T-helper 22 cell (primary cell): ENCODE measurements at places on chromosomes 7 and 10.

DNA sequence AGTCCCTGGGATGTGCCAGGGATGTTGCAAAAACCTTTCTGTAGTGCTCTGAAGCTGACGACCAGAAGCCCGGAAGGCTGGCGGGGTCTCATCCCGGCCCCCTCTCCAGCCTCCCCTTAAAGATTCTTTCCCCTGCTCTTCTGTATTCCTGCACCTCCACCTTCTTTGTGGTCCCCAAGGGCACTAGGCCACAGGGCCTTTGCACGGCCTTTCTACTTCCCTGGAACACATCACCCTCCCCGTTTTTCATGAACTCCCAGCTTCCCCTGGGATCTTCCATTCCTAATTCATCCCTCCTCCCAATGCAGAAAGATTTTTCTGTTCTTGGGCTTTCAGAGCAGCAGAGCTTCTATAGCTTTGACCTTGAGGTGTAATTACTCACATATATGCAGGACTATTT is 127.0 kb downstream of the CDH23 start:
- no peak for DNase-seq

- DNase-seq, result peak; percentile 17
Measured at GRCh38 chr10:22252224-22252800, 34.5 kb upstream of the EBLN1 start.

DNA sequence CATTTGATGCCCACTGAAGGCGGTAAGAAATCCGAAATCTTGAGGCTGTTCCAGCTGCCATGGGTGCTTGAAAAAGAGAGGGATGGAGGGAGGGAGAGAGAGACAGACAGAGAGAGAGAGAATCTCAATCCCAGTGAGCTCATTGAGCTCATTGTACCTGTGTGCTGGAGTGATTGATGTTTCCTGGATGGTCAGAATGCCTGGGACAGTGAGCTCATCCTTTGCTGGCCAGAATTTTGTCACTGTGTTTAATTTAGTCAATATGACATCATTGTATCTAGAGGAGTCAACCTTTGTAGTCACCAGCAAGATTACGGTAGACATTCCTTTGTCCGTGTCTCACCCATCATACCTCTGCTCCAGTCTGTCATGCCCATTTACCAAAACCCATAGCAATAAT is 625.4 kb upstream of the POM121L12 start:
- no peak for DNase-seq

- DNase-seq, result no peak
Measured at GRCh38 chr7:23235813-23236221, 10.8 kb upstream of the GPNMB start.

- DNase-seq, result no peak
Measured at GRCh38 chr7:152340161-152340560, 95.6 kb downstream of the KMT2C start.

GRCh38 chr10:51204066-51204465 is 129.8 kb downstream of the PRKG1 start:
- DNase-seq, result no peak

- no peak for DNase-seq
Measured at GRCh38 chr7:125592331-125592730, 662.7 kb upstream of the POT1 start.

DNA sequence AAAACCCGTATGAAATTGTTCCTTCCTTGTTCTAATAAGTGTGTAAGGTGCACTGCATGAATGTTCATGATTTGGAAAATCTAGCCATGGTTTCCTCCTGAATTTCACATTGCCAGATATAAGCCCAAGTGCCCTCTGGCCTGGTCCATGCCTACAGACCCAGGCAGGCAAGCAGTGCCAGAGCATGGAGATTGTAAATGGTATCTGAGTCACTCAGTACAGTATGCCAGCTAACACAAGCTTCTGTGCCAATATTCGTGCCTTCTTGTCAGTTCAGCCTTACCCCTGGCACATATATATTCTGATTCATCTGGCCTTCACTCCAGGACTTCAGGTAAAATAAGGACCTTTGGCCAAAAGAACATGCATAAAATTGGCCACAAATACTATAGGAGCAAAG is 38.4 kb upstream of the PDE1C start:
- no peak for DNase-seq

- DNase-seq, result no peak
Measured at GRCh38 chr7:47149208-47149839, 432.6 kb downstream of the TNS3 start.

- DNase-seq, result peak; percentile 68
Measured at GRCh38 chr10:6014241-6014761, 37.0 kb upstream of the IL15RA start.

- no peak for DNase-seq
Measured at GRCh38 chr7:117114272-117114671, 161.0 kb downstream of the ST7 start.

DNA sequence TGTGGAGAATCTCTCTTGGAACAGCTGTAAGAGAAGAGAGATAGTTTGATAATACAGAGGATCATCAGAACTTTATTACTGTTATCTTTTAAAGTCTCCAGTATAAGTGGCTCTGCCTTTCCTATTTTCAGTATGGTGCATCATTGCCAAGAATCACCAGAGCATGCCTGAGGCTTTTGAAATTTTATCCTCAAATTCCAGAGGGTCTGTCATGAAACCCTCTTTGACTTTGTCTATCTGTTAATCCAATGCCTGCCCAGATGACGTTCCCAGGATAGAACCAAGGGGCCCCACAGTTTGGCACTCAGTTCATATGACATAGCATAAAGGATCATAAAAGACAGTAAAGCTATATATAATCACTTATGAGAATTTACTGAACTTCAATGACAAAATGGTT is 35.3 kb upstream of the SEMA3C start:
- DNase-seq, result no peak

- no peak for DNase-seq
Measured at GRCh38 chr10:7872041-7872442, 53.7 kb downstream of the TAF3 start.

DNA sequence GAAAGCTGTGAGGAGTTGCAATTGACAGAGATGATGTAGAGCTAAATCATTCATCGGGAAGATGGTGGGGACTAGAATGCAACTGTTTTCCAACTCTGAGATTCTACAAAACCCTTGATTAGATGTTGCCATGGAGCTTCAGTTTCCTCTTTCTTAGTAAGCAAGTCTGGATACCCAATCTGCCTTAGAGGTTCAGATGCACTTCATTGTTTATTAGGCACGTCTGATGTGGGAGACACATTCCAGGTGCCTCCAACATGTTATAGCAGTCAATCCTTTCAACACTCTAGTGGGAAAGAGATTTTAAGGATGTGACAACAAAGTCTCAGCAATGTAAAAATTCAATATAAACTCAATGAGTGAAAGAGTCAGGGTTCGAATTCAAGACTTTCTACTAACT is 291.3 kb upstream of the PHYHIPL start:
- no peak for DNase-seq

GRCh38 chr7:38478404-38478803 is 152.8 kb downstream of the AMPH start:
- no peak for DNase-seq

DNA sequence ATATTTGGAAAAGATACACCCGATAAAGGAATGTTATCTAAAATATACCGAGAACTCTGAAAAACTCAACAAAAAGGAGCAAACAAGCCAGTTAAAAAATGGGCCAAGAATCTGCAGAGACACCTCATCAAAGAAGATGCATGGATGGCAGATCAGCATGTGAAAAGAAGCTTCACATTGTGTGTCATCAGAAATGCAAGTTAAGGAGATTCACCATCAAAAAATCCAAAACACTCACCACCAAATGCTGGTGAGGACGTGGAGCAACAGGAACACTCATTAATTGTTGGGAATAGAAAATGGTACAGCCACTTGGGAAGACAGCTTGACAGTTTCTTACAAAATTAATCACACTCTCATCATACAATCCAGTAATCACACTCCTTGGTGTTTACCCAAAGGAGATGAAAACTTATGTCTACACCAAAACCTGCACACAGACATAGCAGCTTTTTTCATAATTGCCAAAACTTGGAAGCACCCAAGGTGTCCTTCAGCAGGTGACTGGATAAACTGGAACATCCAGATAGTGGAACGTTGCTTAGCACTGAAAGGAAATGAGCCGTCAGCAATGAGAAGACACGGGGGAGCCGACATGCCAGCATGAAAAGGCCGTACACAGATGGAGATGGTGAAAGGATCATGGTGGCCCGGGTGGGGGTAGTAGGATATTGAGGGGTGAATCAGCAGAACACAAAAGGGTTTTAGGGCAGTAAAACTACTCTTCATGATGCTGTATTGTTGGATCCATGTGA is 27.9 kb upstream of the PWWP2B start:
- no peak for DNase-seq

- no peak for DNase-seq
Measured at GRCh38 chr10:103951942-103952341, 15.0 kb upstream of the SLK start.

DNA sequence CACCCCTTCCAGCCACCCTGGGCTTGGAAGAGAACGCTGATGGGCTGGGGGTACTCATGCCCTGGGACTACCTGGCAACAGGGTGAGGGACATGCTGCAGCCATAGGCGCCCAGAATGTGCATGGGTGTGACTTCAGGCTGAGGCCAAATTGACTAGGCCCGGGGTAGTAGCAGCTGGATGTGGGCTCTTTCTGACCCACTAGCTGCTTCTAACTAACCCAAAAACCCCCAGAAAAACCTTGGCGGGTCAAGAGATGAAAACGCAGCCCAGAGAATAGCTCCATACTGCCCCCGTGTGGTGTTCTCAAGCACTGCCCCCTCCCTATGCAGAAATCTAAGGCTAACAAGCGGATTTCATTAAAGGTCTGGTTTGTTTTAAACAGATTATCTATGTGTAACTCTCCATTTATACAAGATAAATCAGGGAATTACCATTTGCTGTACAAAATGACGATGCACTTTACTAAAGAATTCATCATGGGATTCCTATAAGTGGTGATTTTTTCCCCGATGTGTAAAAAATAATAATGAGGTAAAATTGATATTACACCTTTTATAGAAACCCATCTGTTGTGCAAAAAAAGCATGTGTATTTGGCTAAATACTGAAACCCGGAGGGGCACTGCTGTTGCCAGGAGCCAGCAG is 4.2 kb downstream of the SMARCD3 start:
- no peak for DNase-seq

DNA sequence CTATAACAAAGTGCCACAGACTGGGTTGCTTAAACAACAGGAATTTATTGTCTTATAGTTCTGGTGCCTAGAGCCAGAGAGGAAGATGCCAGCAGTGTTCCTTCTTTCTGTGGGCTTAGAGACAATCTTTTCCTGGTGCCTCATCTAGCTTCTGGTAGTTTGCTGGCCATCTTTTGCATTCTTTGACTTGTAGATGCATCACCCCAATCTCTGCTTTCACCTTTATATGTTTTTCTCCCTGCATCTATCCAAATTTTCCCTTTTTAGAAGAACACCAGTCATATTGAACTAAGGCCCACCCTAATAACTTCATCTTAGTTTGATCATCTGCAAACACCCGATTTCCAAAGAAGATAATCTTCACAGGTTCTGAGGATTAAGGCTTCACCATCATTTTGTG is 66.8 kb downstream of the CDK1 start:
- no peak for DNase-seq

DNA sequence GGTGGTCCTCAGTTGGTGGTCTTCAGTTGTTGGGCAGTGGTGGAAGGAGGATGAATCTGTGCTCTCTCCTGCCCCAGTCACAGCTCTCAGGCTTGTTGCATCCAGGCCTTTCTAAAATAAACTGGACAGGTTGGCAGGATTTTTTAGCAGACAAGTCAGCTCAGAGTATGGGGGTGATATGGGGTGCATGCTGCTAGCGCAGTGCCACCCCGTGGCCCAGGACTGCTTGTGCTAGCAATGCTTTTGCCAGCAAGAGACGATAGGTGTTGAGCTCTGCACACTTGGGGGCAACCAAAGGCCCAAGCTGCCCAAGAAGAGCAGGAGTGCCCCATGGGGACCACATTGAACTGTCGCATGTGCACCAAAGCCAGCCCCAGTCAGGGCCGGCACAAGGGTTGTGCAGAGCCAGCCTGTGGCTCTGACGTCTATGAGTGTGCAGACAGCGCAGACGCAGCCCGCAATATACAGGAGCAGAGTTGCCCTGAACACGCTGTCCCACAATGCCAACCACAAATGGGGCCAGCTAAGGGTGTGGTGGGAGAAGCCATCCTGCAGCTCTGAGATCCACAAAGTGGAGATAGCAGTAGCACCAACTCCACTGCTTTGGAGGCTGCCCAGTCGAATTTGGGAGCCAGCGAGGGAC is 49.8 kb upstream of the PDSS1 start:
- no peak for DNase-seq

GRCh38 chr10:79390551-79391229 is 43.4 kb downstream of the PPIF start:
- no peak for DNase-seq

DNA sequence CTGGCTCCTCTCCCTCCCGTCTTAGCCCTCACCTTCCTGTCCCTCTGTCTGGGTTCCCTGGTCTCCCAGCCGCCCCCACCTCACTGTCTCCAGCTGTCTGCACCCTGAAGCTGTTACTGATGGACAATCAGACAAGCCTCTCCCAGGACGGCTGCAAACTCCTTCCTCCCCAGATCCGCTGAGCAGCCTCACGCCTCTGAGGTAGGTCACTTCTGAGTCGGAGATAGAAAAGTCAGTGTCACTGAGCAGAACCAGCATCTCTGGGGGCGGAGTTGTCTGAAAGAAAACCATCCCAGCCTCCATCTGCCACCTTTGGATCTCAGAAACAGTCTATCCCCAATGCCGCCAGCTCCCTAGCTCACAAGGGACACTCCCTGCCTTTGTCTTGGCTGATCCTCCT is 27.4 kb downstream of the FAM241B start:
- no peak for DNase-seq

- DNase-seq, result no peak
Measured at GRCh38 chr10:123995461-123996131, 97.8 kb downstream of the CHST15 start.

- no peak for DNase-seq
Measured at GRCh38 chr10:92787557-92788152, 60.7 kb upstream of the EXOC6 start.

DNA sequence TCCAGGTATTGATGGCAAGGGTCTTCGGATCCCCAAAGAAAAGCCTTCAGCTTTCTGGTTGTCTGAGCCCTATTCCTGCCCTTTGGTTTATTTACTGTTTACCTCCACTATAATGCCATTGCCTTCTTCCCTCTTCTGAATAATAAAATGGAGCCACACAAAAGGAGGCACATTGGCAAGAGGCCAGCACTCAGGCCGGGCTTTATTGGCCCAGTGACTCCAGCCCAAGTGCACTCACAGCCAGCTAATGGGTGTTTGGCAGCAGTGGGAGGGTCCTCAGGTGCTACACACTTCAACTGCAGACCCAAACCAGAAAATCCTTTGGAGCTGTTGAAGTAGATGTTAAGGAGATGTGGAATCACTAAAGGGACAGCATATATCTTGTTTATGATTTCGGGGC is 336.0 kb downstream of the PLXNA4 start:
- no peak for DNase-seq

DNA sequence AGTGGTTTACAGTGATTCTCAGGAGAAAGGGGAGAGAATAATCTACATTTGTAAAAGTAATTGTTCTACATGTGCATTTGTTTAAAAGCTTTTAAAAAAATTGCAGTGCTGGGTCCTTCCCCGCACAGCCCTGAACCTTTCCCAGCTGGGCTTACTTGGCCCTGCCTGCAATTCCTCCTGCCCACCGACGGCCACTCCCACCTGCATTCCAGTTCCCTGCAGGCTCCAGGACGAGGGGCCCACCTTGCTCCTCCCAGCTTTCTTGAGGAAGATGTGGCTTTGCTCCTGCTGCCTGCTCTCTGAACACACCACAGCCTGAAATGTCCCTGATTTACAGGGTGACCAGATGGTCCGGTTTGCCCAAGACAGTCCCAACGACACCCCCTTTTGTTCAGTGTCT is 222.7 kb downstream of the PRPF18 start:
- DNase-seq, result no peak

GRCh38 chr10:86087716-86088115 is 278.9 kb downstream of the GRID1 start:
- no peak for DNase-seq

GRCh38 chr7:110050785-110051184 is 1040.1 kb upstream of the LRRN3 start:
- no peak for DNase-seq
